CD4-positive, alpha-beta T cell treated with Interleukin-10 for 1 hour (primary cell): ENCODE measurements at places on chromosomes 13 and 19.

- DNase-seq, result no peak
Measured at GRCh38 chr13:99693852-99694611, 192.8 kb downstream of the TM9SF2 start.

- DNase-seq, result no peak
Measured at GRCh38 chr13:42334329-42334706, 62.4 kb downstream of the AKAP11 start.

DNA sequence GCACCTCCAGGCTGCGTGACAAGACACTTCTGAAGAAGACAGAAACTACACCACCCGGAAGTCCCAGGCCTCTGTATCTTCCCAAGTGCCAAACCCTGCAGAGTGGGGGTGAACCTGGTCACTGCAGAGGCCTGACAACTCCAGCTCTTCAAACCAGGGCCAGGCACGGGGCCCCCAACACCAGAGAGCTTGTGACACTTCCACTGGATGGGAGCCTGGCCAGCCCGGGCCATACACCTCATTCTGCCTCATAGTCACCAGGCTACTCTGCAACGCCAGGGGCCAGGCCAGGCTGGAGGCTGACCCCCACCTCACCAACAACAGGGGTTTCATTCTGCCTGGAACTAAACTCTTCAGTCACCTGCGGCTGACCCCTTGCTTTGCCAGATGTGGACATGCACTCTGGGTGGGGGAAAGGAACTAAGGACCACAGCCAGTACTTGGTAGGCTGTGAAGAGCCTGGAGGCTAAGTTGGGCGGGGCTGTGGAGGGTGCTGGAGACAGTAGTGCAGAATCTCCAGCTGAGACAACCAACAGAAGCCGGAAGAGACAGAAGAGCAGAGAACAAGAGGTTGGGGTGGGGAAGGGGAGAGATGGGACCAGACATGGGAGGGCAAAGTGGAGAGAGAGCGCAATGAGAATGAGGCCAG is 23.0 kb downstream of the TUBA3C start:
- no peak for DNase-seq

DNA sequence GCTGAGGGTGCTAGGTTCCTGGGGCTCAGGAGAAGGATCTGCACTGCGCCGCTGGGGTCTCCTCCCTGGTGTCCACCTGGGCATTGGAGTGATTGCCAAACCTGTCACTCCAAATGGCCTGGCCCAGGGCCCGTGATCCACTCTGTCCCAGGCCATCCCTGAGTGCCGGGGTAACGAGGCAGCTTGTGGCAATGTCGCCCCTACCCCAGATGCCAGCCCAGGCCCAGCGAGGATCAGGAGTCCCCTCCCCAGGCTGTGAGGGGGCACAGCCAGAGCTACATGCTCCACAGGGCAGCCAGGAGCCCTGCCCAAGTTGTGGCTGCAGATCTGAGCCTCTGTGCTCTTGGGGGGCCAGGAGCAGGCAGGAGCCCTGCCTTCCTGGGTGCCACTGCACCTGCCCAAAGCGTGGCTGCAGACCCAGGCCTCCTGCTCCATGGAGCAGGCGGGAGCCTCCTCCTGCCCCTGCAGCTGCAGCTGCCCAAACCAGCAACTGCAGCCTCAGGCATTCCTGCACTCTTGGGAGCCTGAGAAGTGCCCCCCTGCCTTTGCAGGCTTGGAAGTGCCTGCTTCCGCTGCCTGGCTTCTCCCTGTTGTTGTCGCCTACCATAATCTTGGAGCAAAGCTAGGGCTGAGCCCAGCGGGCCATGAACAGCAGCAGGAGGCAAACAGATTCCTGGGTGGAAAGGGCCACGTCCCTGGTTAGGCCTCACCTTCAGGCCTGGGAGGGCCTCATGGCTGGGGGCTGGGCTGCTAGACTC is 4.6 kb downstream of the IGFL4 start:
- no peak for DNase-seq

DNA sequence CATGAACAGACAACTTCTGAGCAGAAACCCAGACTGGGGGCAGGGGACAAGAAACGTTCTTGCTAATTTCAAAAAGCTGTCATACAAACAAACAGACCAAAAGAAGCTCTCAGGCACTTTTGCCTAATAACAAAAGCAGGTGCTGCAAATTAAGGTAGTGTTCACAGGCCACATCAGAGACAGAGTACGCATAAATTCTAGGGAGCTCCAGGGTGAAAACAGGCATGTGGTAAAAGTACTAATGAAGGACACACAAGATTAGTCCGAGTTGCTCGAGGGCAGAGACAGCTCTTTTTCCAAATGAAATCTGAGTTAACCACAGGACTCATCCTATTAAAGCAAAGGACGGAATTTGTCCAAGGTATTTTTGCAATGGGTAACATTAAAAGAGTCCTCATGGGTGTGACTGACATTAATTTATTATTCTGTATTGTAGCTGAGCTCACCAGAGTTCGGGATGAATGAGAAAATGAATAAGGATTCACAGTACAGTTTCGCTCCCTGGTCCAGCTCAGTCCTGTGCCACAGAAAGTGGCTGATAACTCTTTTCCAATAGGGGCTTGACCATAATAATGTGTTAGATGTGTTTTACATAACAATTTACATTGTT is 197.3 kb downstream of the LHFPL6 start:
- no peak for DNase-seq

GRCh38 chr13:37369616-37370015 is 229.0 kb downstream of the POSTN start:
- DNase-seq, result no peak

DNA sequence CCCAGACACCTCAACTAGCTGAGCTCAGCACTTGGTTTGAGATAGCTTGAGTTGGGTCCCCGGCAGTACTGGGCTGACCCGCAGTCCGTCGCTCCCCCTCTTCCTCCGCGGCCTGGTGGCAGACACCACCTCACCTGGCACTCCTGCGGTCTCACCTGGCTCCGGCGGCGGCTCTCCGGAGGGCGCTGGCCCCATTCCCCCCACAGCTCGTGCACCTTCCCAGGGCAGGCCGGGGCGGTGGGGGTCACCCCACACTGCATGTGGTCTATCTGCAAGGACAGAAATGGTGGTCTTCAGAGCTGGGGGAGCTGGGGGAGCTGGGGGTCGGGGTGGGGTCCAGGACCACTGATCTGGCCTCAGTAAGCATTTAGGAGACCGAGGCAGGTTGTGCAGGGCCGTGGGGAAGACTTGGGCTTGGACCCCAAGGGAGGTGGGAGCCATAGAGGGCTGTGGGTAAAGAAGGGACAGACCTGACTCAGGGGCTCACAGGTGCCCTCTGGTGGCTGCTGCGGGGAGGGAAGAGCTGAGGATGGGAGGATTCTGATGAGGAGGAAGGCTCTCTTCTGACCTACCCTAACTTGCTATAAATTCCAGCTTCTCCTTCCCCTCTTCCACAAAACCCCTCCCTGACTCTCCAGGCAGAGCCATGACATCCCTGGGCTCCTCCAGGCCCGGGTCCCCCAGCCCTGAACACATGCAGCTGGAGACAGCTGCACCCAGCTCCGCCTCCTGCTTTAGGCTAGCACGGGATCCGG is 6.7 kb upstream of the PLIN4 start:
- peak; percentile 62 for DNase-seq

GRCh38 chr13:77701305-77701704 is 3.8 kb downstream of the SLAIN1 start:
- no peak for DNase-seq

GRCh38 chr19:53112286-53112685 is 9.1 kb upstream of the ZNF160 start:
- no peak for DNase-seq

DNA sequence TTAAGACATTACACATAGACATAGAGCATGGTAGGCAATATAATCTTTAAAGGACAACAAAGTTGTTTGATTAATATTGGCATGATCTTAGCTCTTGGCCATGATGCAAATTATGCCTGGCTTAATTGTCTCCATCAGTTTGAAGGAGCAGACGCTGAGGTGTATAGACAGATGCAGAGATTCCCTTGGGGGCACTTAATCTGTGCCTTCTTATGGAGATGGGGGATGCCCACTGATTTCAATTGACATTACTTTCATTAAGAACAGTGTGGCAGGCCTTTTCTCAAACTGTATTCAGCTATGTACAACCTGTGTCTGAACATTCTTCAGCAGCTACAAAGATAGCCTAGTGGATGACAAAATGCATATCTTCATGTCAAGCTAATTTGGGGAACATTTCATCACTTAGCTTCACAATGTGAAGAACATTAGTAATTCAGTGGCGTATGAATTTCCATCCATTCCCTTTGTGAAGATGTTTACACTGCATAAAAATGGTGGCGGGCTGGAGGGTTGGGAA is 85.3 kb upstream of the MYCBP2 start:
- DNase-seq, result no peak

- DNase-seq, result no peak
Measured at GRCh38 chr13:50403311-50403710, 388.1 kb downstream of the KCNRG start.

- DNase-seq, result no peak
Measured at GRCh38 chr13:76928456-76928855, 19.9 kb upstream of the ACOD1 start.

- no peak for DNase-seq
Measured at GRCh38 chr13:44268980-44269379, 104.6 kb upstream of the SERP2 start.

DNA sequence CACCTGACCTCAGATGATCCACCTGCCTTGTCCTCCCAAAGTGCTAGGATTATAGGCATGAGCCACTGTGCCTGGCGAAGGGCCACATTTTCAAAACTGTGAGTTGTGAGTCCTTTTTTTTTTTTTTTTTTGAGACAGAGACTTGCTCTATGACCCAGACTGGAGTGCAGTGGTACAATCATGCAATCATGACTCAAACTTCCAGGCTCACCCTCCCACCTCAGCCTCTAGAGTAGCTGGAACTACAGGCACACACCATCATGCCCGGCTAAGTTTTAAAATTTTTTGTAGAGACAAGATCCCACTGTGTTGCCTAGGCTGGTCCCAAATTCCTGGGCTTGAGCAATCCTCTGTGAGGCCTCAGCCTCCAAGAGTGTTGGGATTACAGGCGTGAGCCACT is 3.8 kb upstream of the MYPOP start:
- DNase-seq, result no peak

GRCh38 chr19:33713194-33713593 is 83.5 kb upstream of the KCTD15 start:
- no peak for DNase-seq

- no peak for DNase-seq
Measured at GRCh38 chr19:583968-584239, 5.8 kb upstream of the HCN2 start.

- DNase-seq, result peak; percentile 91
Measured at GRCh38 chr19:13162724-13163608, 12.8 kb downstream of the IER2 start.

GRCh38 chr13:94646904-94647303 is 45.2 kb downstream of the GPR180 start:
- no peak for DNase-seq

DNA sequence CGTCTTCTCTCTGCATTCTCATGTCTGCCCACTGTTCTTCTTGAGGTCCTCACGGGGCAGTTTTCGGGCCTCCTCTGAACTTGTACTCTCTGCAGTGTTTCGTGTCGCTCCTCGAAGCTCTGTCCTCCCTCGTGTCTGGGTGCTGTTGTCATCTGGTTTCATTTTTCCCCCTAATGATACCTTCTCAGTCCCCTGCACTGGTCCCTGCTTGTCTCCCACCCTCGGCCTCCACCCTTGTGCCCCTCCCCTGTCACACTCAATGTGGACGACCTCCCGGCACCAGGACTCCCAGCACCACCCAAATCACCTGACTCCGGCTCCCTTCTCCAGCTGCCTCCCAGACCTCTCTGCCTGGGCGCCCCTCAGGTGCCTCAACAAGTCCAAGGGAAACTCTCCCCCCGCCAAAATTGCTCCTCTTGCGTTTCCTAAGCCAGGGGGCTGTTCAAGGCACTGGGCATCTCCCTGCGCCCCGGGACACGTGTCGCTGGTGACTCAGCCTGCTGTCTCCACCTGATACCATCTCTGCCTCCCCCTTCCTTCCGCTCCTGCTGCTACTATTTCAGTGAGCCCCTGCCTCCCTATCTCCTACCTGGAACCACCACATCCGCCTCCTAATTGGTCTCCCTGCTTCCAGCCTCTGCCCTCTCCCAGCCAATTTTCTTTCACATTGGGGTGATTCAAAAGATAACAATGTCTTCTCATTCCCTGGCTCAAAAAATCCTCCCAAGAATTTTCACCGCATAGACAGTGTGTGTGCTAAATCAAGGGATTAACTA is 49.5 kb downstream of the RFX2 start:
- DNase-seq, result peak; percentile 47

DNA sequence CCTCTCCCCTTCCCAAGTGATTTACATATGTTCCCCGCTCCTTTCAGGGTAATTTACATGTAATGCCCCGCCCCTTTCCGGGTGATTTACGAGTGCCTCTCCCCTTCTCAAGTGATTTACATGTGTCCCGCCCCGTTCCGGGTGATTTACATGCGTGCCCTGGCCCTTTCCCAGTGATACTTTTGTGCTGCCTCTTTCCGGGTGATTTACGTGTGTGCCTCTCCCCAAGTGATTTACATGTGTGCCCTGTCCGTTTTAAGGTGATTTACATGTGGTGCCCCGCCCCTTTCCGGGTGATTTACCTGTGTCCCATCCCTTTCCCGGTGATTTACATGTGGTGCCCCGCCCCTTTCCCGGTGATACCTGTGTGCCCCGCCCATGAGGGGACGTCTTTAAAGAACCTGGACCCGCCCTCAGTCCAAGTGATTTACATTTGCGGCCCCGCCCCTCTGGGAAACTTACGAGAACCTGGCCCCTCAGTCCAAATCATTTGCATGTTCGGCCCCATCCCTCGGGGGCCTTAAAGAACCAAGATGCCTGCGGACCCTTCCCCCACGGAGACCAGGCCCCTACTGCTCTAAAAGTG is 559 bp upstream of the LENG9 start:
- peak; percentile 93 for DNase-seq

GRCh38 chr19:51706885-51707284 is 13.8 kb downstream of the SPACA6 start:
- DNase-seq, result no peak

DNA sequence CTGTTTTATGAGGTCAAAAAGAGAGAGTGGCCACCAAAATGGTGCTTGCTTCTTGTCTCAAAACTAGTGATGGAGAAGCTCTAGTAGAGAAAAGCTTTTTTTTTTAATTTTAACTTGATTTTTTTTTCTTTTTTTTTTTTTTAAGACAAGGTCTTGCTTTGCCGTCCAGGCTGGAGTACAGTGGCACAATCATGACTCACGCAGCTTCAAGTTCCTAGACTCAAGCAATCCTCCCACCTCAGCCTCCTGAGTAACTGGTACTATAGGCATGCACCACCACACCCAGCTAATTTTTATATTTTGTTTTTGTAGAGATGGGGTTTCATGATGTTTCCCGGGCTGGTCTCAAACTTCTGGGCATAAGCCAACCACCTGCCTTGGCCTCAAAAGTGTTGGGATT is 279.0 kb downstream of the TBC1D4 start:
- DNase-seq, result no peak

GRCh38 chr19:4878491-4878968 is 11.1 kb upstream of the PLIN3 start:
- DNase-seq, result no peak

GRCh38 chr13:43785261-43785649 is 1.5 kb downstream of the ENOX1 start:
- DNase-seq, result no peak
